ENCODE measurements at places on chromosomes 4 and X.

- DNase-seq = no peak
Measured at GRCh38 chrX:18119856-18120255, 100.8 kb downstream of the BEND2 start.

- peak; percentile 63 for DNase-seq
Measured at GRCh38 chrX:119516157-119516702, 48.0 kb downstream of the SLC25A5 start.

DNA sequence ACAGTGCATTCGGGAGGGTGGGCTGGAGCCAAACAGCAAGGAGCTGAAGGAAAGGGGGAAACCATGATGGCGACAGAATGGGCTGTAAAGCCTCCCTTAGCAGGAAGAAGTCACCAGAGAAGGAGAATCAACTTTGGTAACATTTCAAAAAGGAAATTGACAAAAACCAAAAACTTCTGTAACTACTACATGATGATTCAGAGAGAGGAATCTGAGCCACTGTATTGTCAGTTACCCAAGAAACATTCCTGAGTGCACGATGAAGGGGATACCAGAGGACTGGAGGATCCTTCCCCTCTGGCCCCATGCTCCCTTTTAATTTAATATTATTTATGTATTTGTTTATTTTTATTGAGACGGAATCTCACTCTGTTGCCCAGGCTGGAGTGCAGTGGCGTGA is 26.3 kb downstream of the PDHA1 start:
- DNase-seq = no peak

GRCh38 chr4:93416344-93417128 is 412.0 kb upstream of the ATOH1 start:
- DNase-seq = no peak

- no peak for DNase-seq
Measured at GRCh38 chr4:152709675-152710438, 30.1 kb upstream of the TMEM154 start.

GRCh38 chr4:139523076-139523475 is 32.9 kb downstream of the SETD7 start:
- no peak for DNase-seq
